Stimulated activated memory B cell treated with anti-CD40 and anti-IgM and Interleukin-4, amounts not matched to agents 10 μg/mL and 1 μg/mL and 100 μg/mL, for 72 hours (primary cell): ENCODE measurements at places on chromosomes 3 and 15.

- ATAC-seq = no peak
Measured at GRCh38 chr15:80557441-80558234, 137.5 kb upstream of the ABHD17C start.

DNA sequence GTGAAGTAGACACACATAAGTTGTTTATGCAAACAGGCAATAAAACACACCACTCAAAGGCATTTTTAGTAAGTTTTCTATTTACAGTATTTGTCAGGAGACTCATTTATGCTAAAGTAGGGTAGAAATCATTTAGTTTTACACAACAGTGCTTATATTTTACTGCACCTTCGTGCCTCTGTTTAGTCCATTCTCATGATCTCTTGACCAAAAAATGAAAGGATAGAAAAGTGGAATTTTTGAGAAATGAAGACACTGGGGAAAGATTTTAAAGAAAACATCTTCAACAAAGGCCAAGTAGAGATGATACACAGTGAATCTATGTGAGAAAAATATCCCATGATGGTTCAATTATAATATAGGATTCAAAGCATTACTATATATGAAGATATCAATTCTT is 114.9 kb downstream of the SAMMSON start:
- ATAC-seq = no peak

DNA sequence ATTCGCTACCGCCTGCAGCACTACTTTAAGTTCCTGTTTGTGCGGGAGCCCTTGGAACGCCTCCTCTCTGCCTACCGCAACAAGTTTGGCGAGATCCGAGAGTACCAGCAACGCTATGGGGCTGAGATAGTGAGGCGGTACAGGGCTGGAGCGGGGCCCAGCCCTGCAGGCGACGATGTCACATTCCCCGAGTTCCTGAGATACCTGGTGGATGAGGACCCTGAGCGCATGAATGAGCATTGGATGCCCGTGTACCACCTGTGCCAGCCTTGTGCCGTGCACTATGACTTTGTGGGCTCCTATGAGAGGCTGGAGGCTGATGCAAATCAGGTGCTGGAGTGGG is 995 bp downstream of the CHST14 start:
- peak; percentile 4 for ATAC-seq

DNA sequence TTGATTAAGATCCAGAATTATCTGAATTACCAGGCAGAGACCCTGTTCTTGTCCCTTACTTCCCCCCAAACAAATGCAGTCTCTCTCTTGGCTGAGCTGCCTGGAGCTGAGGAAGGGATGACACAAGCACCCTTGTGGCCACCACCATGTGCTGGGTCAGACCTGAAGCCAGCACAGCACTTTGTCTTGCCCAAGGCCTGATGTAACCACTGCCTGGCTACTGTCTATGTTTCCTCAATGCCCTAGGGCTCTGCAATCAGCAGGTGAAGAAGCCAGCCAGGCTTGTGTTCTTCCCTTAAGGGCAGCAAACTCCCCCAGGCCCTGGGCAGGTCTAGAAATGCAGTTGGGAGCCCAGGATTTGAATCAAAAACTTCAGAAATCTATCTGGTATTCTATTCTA is 15.8 kb upstream of the CASR start:
- ATAC-seq = no peak

- no peak for ATAC-seq
Measured at GRCh38 chr15:85324202-85324601, 56.2 kb upstream of the AKAP13 start.

DNA sequence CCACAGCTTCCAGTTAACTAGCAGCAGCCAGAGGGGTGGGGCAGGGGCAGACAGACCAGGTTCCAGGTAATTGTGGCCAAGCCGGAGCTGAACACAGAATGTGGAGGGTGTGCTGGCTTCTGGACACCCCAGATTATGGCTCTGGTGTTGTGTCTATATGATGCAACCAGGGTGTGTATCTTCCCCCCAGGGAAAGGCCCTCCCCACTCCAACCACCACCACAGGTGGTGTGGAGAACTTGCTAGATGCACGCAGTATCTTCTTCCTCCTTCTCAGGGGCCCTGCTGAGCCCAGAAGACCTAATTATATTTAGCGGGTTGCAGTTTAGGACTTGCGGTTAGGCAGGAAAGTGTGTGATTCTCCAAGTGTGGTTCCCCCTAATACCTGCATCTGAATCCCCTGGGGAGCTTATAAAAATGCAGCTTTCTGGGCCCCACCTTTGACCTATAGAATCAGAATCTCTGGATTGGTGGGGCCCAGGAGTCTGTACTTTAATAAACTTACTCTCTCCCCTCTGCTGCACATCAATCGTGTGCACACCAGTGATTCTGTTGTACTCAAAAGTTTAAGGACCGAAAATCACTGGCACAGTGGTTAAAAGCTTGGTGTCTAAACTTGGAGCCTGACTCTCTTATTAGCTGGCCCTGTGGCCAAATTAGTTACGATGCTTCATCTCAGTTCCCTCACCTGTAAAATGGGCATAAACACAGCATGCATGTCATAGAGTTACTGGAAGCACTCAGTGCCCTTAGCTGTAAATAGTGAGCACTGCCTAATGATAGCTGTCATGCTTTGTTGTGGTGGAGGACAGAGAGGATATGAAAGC is 379.1 kb upstream of the PROK2 start:
- ATAC-seq = peak; percentile 96

DNA sequence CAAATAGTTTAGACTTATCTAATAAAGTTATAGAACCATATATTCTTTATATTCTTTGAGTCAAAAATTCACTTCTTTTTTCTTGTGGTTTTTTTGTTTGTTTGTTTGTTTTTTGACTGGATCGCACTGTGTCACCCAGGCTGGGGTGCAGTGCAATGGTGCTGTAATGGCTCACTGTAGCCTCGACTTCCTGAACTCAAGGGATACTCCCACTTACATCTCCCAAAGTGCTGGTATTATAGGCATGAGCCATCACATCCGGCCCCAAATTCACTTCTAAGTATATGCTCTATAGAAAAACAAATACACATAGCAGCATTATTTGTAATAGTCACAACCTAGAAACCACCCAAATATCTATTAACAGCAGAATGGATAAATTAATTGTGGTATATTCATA is 13.7 kb upstream of the SLTM start:
- ATAC-seq = no peak

DNA sequence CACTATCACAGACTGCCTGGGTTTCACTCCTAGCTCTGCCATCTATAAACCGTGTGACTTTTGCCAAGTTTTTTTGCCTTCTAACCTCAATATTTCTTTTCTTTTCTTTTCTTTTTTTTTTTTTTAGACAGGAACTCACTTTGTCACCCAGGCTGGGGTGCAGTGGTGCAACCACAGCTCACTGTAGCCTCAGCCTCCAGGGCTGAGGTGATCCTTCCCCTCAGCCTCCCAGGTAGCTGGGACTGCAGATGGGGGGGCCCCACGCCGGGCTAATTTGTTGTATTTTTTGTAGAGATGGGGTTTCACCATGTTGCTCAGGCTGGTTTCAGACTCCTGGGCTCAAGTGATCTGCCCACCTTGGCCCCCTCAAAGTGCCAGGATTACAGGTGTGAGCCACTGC is 3.2 kb upstream of the ADAM10 start:
- ATAC-seq = no peak

GRCh38 chr3:30610702-30611368 is 4.4 kb downstream of the TGFBR2 start:
- ATAC-seq = no peak

DNA sequence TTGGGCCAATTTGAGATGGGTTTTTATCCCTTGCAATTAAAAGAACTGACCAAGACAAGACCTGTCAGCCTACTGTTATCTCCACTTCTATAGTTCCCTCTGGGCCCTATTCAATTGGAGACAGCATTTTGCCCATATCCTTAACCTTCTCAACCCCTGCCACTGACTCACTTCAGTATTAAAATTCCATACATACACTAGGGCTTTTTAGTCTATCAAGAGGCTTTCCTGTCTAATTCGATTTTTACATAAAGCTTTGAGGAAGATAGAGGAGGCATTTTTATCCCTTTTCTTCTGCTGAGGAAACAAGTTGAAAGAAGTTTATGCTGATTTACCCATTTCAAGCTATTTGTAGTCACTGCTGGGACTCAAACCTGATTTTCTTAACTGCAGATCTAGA is 51.1 kb downstream of the GTF2E1 start:
- no peak for ATAC-seq

DNA sequence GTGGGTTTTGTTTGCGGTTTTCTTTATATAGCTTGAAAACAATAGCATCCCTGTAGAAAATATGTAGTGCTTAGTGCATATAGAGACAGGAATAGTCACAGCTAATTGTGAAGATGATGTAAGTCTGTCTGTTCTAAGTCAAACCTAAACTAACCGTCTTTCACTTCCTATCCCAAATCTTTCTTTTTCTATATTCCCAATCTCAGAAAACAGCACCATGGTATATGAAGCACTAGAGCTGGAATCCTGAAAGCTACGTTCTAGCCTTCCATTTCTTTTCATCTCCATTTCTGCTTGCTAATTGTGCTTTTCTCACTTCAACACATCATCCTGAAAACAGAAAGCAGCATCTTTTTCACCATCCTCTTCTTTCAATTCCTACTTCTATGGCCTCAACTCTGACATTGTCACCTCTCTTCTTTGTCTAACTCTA is 1235.5 kb downstream of the ROBO2 start:
- ATAC-seq = no peak

GRCh38 chr3:46119709-46120498 is 88.2 kb downstream of the CCR1 start:
- no peak for ATAC-seq

DNA sequence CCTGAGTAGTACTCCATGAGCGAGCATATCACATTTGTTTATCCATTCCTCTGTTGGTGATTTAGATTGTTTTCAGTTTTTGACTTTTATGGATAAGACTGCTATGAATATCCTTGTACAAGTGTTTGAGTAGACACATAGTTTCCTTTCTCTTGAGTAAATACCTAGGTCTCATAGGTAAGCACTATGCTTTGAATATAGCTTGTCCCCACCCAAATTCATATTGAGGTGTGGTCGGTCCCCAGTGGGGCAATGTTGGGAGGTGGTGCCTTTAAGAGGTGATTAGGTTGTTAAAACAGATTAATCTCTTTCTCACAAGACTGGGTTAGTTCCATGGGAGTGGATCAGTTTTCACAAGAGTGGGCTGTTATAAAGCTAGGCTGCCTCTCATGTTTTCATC is 42.8 kb downstream of the CDCP1 start:
- no peak for ATAC-seq

DNA sequence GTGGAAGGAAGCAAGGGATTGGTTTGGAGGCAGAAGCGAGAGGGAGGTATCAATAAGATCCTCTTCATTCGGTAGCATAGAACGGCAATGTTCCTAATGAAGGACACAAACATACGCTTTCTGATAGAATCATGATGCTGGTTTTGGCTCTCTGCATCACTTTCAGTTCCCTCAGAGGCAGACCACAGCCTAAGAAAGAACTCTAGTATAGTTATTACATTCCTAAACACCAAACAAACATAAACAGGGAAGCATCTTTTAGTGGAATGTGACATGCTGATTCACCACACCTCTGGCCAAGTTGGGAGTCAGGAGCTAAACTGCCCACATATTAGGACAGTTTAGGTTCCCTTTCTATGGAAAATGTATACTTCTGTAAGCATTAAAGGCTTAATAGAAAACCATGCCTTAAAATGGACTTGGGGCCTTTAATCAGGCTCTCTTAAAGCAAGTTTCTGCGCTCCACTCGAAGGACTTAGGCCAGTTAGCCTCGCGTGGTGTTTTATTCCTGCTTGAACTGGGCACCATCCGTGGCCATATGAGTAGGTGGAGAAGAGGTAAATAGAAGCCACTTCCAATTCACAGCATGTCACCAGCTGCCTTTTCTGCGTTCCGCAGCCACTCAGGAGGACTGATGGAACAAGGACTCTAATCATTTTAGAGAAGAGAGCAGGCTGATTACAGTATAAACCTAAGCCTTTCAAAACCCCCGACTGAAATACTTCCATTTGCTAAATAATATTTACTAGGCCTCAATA is 53.7 kb downstream of the CD47 start:
- ATAC-seq = peak; percentile 84

- ATAC-seq = no peak
Measured at GRCh38 chr3:188126276-188126675, 27.7 kb upstream of the LPP start.

GRCh38 chr3:111073218-111073617 is 1.6 kb downstream of the NECTIN3 start:
- no peak for ATAC-seq

- peak; percentile 13 for ATAC-seq
Measured at GRCh38 chr3:122678506-122678905, 2.1 kb upstream of the PARP14 start.

GRCh38 chr15:98134905-98135304 is 174.4 kb downstream of the ARRDC4 start:
- ATAC-seq = no peak

DNA sequence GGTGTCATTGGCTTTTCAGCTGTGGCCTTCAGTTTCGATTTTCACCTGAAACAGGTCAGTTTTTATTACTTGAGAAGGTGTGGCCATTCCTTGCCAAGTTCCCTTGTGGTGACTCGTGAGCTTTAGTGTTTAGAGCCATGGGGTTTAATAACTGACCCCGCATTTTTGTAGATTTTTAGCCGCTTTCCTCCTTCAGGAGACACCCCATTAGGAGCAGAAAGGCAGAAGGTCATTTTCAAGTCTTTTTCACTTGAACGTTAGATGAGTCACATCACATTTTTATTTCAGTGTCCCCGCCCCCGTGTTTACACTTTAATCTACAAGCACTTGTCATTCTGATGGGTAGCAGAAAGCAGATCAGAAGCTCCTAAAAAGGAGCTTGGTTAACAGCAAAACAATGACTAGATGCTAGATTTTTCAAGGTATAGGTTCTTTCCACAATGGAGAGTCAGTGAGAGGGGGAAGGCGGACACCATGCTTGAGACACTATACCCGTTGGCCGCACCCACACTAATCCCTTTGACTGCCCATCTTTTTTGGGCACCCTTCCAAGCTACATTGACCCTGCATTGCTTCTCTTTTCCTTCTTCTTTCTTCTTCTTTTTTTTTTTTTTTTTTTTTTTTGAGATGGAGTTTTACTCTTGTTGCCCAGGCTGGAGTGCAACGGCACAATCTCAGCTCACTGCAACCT is 132.7 kb downstream of the GHSR start:
- ATAC-seq = no peak

DNA sequence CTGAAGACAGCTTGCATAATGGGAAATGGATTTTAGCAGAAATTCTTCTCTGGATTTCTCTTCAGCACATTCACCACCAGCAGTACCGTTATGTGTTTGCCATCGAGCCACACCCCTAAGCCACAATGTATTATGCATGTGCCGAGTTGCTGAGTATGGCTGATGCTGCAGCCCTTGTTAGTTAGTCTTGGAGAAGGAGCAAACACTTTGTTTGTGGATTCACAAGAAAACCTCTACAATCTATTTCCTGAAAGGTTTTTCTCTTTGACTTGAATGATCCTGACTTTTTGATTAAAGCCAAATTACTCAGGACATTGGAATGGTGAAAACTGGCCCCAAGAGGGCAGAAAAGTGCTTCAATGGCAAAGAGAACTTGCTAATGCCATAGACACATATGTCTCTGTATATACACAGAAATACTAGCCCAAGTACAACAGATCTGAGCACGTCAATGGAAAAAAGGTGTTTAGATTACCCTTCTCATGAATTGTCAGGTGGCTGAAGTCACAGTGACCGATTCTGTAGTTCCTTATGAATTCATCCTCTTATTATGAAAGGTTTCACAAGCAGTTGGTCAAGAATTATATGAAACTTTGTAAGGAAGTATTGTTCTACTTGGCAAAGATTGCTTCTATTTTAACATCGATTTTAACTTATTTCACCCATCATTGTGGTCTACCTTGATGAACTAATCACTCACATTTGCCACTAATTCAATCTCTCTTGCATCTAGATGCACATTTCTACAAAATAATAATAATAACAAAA is 103.0 kb downstream of the P3H2 start:
- ATAC-seq = no peak
